Calu3 (cell line): ENCODE measurements at places on chromosomes 4 and X. TPM values are rescaled to one million over a fixed set of nuclear protein-coding genes. Genes with fewer than 3 reads are reported as not detected.

The SLC16A2 gene
- 0.59 and 0.76 TPM in 2 replicates for total RNA-seq

The PASD1 gene
- total RNA-seq, result not detected in 2 replicates

The FOXO4 gene
- 7.8 and 9.8 TPM in 2 replicates for total RNA-seq

The IL13RA2 gene
- total RNA-seq, result not detected in 2 replicates

The CTAG2 gene
- not detected in 2 replicates for total RNA-seq
